Esophagus muscularis mucosa (tissue), 4 donors: ENCODE measurements at places on chromosomes 4 and X. TPM values are rescaled to one million over a fixed set of nuclear protein-coding genes. Genes with fewer than 3 reads are reported as not detected.
A peak's percentile ranks its signal among the peaks of the same experiment; 100 is the strongest.

DNA sequence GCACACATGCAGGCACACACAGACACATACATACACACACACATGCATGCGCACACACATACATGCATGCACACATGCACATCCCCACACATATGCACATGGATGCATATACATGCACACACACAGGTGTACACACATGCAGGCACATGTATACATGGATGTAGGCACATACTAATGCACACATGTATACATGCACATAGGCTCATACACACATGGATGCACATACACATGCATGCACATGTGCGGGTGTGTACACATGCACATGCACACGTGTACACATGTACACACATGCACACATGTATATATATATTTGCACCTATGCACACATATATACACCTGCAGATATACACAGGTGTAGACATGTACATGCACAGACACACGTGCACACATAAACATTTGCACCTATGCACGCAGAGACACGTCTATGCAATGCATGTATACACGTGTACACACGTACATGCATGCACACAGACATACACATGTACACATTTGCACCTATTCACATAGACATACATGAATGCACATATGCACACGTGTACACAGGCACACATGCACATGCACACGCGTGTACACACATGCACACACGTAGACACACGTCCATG lies 4.0 kb downstream of the PLCXD1 start:
- DNase-seq = no peak
- H3K27me3 ChIP-seq = no peaks in the 10 kb centered on the region
- H3K27ac ChIP-seq = no peak overlapping the region
- peaks cover 43% of the 10 kb centered on the region for H3K36me3 ChIP-seq
- H3K4me3 ChIP-seq = no peak overlapping the region

GRCh38 chrX:19280636-19281035 lies 63.1 kb upstream of the PDHA1 start:
- no peaks in the 10 kb centered on the region for H3K27me3 ChIP-seq
- H3K27ac ChIP-seq = no peak overlapping the region
- no peaks in the 10 kb centered on the region for H3K36me3 ChIP-seq
- H3K4me3 ChIP-seq = no peak overlapping the region
- DNase-seq = no peak
- no peaks in the 10 kb centered on the region for H3K4me1 ChIP-seq

- no peaks in the 10 kb centered on the region for H3K4me1 ChIP-seq
- H3K27me3 ChIP-seq = no peaks in the 10 kb centered on the region
- DNase-seq = no peak
- no peaks in the 10 kb centered on the region for H3K36me3 ChIP-seq
- no peak overlapping the region for H3K4me3 ChIP-seq
Observed at GRCh38 chr4:101115887-101116286, 231.4 kb downstream of the PPP3CA start.

DNA sequence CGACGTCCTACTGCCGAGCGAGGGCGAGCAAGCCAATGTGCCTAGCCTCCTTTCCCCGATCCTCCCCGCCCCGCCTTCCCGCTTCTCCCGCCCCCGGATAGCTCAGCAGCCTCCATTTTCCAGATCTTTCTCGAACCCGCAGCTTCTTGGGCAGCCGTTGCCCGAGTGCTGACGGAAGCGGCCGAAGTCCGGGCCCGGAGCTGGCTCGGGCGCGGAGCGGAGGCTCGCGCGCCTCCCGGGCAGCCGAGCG lies 172 bp upstream of the HSPA4L start:
- H3K36me3 ChIP-seq = no peaks in the 10 kb centered on the region
- peaks cover 24% of the 10 kb centered on the region for H3K4me1 ChIP-seq
- peak overlapping the region; percentile 83 for H3K4me3 ChIP-seq
- peak overlapping the region; percentile 87 for H3K27ac ChIP-seq

DNA sequence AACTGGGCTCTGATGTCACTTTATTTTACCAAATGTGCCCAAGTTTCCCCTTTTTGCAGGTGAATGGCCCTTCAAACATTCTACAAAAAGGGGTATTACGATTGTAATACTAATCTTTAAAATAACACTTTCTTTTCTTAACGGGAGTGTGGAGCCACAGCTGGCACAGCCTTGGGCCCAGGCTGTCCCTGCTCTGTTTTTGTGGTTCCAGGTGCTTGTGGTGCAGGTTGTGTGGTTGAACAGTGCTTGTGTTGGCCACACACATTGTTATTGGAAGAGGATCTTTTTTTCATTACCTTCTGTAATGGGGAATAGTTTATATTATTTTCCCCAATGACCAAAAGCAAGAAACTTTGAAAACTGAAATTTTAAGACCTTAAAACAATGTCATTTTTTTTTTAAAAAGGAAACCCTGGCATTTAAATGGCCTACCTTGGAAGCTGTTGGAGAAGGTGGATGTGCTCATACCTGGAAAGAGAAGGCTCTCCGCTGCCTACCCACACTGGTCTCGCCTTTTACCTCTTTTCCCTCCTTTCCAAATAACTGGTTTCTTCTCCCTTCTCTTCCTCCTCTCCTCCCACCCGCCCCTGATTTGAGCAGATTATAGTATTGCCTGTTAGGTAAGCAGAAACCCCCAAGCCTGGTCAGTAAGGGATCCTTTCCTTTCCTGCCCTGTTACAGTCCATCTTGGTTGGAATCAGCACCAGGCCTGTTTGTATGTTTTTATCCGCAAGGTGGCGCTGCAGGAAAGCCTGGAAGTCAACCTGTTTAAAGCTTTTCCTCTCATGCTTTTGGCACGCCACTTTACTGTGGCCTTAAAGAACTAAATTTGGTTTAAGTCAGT lies 28.6 kb downstream of the HADH start:
- H3K36me3 ChIP-seq = peaks cover 70% of the 10 kb centered on the region
- no peak overlapping the region for H3K4me3 ChIP-seq
- no peaks in the 10 kb centered on the region for H3K4me1 ChIP-seq
- H3K27ac ChIP-seq = no peak overlapping the region
- no peaks in the 10 kb centered on the region for H3K27me3 ChIP-seq

DNA sequence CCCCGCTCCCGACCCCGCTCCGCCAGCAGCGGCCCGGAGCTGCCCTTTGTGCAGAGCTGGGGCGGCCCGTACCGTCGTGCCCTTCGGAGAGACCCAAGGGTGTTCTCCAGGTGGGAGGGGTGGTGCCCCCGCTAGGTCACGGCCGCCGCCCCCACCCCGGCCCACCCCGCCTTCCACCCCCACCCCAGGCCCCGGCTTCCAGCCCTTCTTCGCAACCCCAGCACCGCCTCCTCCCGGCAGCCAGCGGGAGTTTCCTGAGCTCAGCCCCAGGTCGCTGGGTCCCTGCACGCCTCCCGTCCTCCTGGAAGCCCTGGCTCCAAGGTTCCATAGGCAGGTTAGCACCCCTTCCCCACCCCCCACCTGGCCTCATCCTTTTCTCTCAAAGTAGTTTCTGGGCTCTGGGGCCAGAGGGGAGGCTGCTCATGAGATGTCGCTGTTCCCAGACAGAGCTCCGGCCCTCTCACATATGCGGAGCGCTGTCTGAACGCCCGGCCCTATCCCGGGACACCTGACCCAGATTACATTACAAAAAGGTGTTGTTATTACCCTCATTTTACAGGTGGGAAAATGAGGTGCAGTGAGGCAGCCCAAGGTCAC lies 25.2 kb upstream of the FGFR3 start:
- H3K27me3 ChIP-seq = peaks cover 94% of the 10 kb centered on the region
- DNase-seq = no peak
- H3K4me3 ChIP-seq = peak overlapping the region; percentile 50
- no peaks in the 10 kb centered on the region for H3K36me3 ChIP-seq
- peaks cover 12% of the 10 kb centered on the region for H3K4me1 ChIP-seq

TLL1 gene
- 10.9 TPM for total RNA-seq

- no peak overlapping the region for H3K27ac ChIP-seq
- no peak for DNase-seq
- no peak overlapping the region for H3K4me3 ChIP-seq
- no peaks in the 10 kb centered on the region for H3K4me1 ChIP-seq
- no peaks in the 10 kb centered on the region for H3K27me3 ChIP-seq
Observed at GRCh38 chr4:86653237-86653865, 59.2 kb downstream of the PTPN13 start.

S100P gene
- total RNA-seq = not detected

DNA sequence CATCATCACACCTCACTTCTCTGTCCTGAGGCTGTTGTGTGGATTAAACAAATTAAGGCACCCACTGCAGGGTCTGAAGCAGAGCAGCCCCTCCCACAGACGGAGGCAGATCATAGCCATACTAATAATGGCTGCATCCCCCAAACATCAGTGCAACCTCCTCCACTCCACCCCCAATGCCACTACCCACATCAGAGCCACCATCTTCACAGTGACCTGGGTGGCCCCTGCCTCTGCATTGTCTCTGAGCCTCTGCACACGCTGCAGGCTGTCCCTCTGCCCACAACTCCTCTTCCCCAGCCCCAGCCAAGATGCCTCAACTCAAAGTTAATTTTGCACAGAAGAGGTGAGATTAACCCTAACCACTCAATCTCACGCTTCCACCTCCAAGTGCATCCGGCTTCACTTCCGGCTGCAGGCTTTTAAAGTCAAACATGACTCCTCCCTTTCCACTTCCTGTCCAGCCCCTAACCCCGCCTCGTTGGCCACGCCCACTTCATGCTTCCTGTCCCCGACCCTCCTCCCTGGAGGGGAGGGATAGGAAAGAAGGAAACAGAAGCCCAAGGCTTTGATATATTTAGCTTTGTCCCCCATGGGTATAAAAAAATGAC lies 22.7 kb downstream of the JAKMIP1 start:
- no peak for DNase-seq
- H3K27ac ChIP-seq = no peak overlapping the region
- H3K4me3 ChIP-seq = no peak overlapping the region

DNA sequence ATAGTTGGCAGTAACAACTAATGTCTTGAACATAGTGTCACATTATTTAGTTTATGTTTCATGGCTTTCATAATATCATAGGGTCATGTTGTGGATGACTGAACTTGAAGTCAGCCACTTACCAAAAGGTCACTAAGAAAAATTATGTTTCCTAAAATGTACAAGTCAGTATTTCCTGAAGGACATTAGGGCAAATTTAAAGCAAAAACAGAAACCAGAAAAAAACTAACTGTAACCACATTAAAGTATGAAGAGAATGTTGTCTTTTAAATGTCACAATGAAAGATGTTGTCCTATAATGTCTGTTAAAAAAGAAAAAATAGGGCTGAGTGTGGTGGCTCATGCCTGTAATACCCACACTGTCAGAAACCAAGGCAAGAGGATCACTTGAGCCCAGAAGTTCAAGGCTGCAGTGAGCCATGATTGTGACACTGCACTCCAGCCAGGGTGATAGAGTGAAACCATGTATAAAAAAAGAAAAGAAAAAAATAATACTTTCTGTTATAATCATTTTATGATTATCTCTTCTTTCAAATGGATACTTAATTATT lies 55.8 kb downstream of the HHIP start:
- no peak overlapping the region for H3K4me3 ChIP-seq
- H3K27ac ChIP-seq = no peak overlapping the region
- no peaks in the 10 kb centered on the region for H3K27me3 ChIP-seq
- H3K4me1 ChIP-seq = no peaks in the 10 kb centered on the region
- no peaks in the 10 kb centered on the region for H3K36me3 ChIP-seq

DNA sequence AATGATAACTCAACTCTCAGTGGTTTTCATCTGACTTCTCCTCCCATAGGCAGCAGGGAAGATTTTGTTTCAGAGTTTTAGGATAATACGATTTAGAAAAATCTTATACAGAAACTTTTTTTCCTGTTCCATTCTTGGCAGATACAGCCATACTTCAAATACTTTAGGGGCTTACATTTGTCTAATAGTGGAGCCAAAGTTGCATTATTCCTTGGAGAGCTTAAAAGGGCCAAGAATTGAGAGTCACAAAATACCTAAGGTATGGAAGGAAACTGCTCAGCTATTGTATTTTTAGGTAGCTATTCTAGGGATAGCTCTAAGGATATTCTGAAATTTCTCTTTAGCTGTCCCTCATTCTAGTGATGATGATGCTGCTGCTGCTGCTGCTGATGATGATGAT lies 132.9 kb upstream of the PTCHD1 start:
- H3K27ac ChIP-seq = no peak overlapping the region
- H3K27me3 ChIP-seq = no peaks in the 10 kb centered on the region
- no peak for DNase-seq
- H3K4me3 ChIP-seq = no peak overlapping the region
- H3K4me1 ChIP-seq = no peaks in the 10 kb centered on the region

GRCh38 chrX:142742581-142742980 lies 283.1 kb upstream of the SPANXN4 start:
- no peak for DNase-seq
- H3K4me1 ChIP-seq = no peaks in the 10 kb centered on the region
- no peaks in the 10 kb centered on the region for H3K36me3 ChIP-seq
- no peak overlapping the region for H3K27ac ChIP-seq
- H3K27me3 ChIP-seq = no peaks in the 10 kb centered on the region

- no peaks in the 10 kb centered on the region for H3K36me3 ChIP-seq
- H3K27ac ChIP-seq = no peak overlapping the region
- peaks cover 40% of the 10 kb centered on the region for H3K4me1 ChIP-seq
- H3K27me3 ChIP-seq = no peaks in the 10 kb centered on the region
Observed at GRCh38 chr4:142348613-142349021, 497.5 kb downstream of the INPP4B start.

- H3K4me3 ChIP-seq = no peak overlapping the region
- no peak for DNase-seq
- H3K36me3 ChIP-seq = peaks cover 25% of the 10 kb centered on the region
- no peaks in the 10 kb centered on the region for H3K27me3 ChIP-seq
- no peak overlapping the region for H3K27ac ChIP-seq
Observed at GRCh38 chr4:3322059-3322550, 29.3 kb downstream of the RGS12 start.

FRAS1 gene
- 5.4 TPM for total RNA-seq

DNA sequence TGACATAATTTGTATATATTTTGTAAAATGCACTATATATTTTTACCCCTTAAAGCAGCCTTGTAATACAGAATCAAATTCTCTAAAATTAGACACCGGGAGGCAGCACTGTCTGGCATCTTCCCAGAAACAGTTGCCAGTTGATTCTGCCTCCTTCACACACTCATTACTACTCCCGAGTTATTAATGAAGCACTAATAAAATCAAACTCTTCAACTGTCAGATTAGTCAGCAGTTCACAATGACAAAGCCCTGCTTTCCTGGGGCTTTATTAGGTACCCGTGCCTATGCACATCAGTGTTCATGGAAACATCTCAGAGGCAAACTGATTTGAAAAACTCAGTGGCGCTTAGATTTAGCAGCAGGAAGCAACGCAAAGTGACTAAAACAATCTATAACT lies 103.5 kb upstream of the VEGFC start:
- no peak overlapping the region for H3K4me3 ChIP-seq
- H3K27ac ChIP-seq = no peak overlapping the region
- no peaks in the 10 kb centered on the region for H3K27me3 ChIP-seq
- no peaks in the 10 kb centered on the region for H3K36me3 ChIP-seq
- no peak for DNase-seq
- H3K4me1 ChIP-seq = no peaks in the 10 kb centered on the region

TBCK gene
- total RNA-seq = 27.4 TPM
